ENCODE measurements at places on chromosomes 11 and 22. TPM values are rescaled to one million over a fixed set of nuclear protein-coding genes. Genes with fewer than 3 reads are reported as not detected.

GRCh38 chr22:37100589-37101127 is 8.9 kb downstream of the TMPRSS6 start:
- DNase-seq, result no peak

DNA sequence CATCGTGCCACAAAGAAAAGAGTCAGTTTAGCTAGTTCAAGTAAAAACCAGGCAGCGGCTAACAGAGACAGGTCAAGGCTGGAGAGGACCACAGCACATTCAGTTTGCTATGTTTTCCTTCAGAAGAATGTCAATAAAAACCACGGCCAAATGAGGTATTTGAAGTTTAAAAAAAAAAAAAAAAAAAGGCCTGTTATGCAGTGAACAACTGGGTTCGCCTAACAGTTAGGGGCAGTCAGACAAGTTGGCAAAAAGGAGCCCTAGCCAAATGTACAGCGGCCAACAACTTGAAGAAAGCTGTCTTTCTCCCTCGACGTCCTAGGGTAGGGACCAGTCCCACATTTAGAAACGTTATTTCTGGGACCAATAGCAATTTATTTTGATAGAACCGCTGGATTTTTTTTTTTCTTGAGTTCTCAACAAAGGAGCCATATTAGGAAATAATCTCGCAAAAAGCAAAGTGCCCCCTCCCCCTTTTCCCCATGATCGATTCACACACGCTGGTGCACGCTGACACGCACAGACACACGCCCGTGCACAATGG is 237.8 kb downstream of the TTC28 start:
- DNase-seq, result no peak

DNA sequence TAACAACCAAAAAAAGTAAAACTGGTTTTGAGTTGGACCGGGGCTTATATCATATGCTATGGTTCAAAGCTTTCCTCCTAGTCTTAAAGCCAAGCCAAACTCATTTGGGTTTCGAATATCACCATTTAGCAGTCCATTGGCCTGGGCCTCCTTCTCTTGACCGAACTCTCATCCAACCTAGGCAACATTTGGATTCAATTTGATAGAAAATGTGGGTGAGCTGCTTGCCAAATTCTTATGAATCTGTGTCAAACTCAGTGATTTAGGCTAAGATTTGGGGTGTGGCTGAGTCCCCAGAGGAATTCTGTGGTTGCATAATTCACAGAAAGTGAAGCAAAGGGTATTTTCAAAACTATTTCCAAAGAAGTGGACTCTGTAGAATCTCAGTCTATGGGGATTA is 83.7 kb downstream of the BLID start:
- DNase-seq, result no peak

DNA sequence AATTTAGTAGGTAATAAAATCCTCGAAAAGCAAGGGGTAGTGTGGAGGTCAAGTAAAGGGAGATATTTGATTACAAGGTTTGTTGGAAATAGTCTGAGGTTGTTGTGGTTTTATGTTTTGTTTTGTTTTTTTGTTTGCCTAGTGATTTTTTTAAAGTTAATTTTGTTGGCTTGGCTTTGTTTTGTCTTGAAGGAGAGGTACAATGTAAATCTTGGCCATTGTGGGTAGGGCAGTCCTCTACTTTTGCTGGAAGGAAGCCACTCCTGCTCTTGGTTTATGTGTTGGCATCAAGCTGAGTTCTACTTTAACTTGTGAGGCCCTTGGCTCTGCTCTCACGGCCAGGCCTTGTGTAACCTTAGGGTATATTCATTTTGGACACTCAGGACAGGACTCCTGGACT is 3.2 kb downstream of the AMOTL1 start:
- no peak for DNase-seq

DNA sequence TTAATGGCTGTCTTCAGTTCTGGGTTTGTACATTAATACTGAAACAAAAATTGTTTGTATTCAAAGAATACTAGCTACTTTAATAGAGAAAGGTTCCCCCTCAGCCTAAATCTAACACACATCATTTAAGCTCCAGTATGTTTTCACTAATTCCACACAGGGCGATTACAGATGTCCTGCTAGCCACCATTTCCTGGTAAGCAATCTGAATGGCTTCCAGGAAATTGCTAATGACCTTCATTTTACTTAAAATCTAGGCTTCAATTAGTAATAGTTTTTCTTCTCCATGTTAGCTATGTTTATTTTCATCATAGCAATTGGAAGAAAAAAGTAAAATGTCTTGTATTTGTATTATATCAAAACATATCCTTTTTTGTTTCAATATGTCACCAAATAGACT is 132.8 kb downstream of the SOX6 start:
- DNase-seq, result no peak

DNA sequence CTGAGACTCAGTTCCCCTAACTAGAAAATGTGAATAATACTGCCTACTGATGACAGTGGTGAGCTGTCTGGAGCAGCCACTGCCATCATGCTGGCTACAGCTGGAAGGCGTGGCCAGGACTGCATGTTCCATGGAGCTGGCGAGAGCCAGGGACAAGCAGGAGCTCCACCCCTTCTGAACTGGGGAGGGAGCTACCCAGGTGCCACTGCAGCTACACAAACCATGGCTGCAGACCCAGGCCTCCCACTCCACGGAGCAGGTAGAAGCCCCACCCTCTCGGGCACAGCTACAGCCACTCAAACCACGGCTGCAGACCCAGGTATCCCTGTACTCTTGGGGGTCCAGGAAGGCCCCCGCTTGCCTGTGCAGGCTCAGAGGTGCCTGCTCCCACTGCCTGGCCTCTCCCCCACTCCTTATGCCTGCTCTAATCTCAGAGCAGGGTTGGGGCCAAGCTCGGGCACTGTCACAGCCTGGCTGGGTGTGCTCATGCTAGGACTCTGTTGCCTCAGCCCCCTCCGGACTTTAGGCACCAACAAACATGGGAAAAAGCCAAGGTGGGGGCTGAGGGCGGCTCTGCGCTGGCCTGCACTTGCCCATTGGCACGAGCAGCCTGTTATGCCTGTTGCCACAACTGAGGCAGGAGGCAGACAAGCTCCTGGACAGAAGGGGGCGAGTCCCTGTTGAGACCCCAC is 51.7 kb downstream of the RAB30 start:
- DNase-seq, result no peak

DNA sequence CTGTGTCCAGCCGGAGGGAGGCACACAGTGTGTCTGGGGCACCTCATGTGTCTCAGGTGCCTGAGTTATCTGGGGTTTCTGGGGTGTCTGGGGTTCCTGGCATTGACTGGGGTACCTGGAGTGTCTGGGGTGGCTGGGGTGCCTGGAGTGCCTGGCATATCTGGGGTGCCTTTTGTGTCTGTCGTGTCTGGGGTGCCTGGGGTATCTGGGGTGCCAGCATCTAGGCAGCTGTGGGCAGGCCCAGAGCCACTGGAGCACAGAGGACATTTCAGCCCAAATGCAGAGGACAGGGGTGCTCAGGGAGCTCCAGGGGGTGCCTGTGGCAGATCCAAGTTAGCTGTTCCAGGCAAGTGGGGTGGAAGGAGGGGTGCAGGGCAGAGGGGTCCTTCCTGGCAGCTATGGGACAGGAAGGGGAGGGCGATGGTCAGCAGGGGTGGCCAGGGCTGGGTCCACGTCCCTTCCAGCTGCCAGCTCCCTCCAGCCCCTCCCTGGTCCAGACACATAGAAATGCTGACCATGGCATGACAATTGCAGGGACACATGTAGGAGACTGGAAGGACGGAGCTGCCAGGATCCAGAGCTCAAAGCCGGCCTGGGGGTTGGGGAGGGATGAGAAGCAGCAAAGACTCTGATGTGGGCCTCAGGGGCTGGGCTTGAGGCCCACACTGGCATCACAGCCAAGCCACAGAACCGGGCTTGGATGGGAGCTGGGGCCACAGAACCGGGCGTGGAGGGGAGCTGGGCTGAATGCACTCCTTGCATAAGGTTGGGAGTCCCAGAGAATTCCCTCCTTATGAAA is 133.0 kb downstream of the BRD1 start:
- no peak for DNase-seq

DNA sequence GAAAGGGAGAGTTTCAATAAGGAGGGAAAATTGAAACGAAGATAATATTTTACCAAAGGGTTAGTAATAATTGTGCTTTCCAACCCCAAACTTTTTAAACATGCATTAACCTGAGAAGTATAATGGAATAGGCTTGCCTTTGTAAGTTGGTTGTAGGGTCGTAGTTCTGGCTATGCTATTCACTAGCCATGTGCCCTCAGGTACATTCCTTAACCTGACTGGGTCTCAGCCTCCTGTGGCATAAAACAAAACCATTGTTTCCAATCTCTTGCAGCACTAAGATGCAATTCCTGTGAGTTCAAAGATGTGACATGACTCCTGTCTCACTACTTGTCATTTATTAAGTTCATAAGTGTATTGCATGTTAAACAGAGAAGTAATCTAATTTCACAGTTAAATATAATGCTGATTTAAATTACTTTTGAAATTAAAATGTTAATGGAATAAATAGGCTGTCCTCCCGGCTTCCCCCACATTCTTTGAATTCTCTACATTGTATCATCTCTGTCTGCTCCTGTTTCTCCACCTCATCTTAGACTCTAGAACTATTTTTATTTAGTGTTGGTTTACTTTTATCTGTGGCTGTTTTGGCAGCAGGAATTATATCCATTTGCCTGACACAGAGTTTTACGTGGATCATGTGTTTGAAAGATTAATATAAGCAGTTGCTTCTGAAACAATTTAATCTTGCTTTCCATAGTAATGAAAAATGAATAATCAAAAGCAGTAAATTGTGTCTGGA is 216.3 kb downstream of the FAT3 start:
- DNase-seq, result no peak

GRCh38 chr22:24500277-24500820 is 5.2 kb downstream of the UPB1 start:
- DNase-seq, result no peak

GRCh38 chr11:70908223-70908622 is 344.2 kb downstream of the SHANK2 start:
- DNase-seq, result no peak

DNA sequence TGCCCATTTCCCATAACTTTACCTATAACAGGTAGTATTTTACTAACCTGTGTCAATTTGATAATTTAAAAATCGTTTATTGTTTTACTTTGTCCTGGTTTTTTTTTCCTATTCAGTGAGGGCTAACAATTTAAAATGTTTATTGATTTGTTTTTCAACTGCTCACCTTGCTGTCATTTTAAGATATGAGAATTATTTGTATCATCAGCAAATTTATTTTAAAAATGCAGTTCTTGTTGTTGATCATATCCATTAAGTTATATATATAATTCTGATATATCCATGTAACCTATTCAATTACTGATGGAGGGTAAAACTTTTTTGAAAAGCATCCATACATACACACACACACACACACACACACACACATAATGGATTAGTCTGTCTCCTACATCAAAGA is 24.8 kb downstream of the RRAS2 start:
- DNase-seq, result no peak

The NXPE1 gene
- not detected for total RNA-seq

The SEPTIN5 gene
- total RNA-seq, result 1.3 TPM

The LSP1 gene
- total RNA-seq, result 71.7 TPM

The DBX1 gene
- total RNA-seq, result not detected

The POLR2F gene
- 163 TPM for total RNA-seq
